ENCODE measurements at places on chromosomes 4 and X. TPM values are rescaled to one million over a fixed set of nuclear protein-coding genes. Genes with fewer than 3 reads are reported as not detected.

DNA sequence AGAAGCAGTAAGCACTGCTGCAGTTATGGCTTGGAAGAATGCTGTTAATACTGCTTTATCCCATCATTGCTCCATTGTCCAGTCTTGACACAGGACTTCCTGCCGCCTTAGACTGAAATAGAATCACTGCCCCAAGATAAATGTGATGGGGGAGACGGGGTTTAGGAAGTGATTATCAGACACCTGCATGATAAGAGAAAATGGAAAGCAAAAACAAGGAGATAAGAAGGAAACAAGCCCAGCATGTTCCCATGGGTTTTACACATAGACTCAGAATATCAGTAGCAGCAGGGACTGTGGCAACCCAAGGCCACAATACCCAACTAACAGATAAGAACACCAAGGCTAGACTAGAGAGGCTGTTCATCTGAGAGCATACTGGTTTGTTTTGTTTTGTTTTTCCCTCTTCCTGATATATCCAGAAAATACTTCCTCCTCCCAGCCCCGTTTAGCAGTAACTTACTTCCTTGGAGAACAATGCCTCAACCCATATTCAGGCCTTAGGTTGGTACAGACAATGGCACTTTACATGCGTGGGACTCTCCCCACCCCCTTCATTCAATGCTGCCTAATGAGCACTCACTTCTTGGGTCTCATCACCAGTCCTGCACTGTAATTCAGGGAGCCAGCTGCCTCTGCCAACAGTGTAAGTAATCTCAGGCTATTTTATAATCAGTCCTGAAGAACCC, 232.6 kb downstream of the CBR4 start:
- no peak overlapping the region for H3K4me3 ChIP-seq
- H3K36me3 ChIP-seq, result no peaks in the 10 kb centered on the region
- no peaks in the 10 kb centered on the region for H3K27me3 ChIP-seq
- no peaks in the 10 kb centered on the region for H3K4me1 ChIP-seq
- DNase-seq, result no peak
- H3K27ac ChIP-seq, result no peak overlapping the region

- DNase-seq, result no peak
- no peaks in the 10 kb centered on the region for H3K36me3 ChIP-seq
- H3K27me3 ChIP-seq, result no peaks in the 10 kb centered on the region
- no peaks in the 10 kb centered on the region for H3K4me1 ChIP-seq
- H3K4me3 ChIP-seq, result no peak overlapping the region
These were observed 18.8 kb upstream of the COL25A1 start for GRCh38 chr4:109321232-109321631.

DNA sequence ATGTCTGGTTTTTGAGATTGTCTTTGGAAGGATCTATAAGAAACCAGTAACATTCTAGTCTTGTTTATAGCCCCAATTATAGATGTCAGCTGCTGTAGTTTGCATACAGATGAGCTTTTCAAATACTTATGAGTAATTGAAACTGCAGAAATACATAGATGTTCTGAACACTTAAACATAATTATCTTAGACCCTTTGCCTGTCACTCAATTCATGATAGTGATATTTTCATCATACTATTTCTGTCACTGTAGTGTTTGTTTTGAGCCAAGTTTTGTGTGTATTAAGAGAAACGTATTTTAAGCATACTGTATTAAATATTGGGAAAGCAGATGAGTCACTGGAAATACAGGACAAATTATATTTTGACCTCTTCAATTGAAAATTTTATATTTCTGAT, 69.8 kb upstream of the SMARCA5 start:
- H3K4me3 ChIP-seq, result no peak overlapping the region
- no peaks in the 10 kb centered on the region for H3K36me3 ChIP-seq
- H3K27me3 ChIP-seq, result no peaks in the 10 kb centered on the region
- H3K4me1 ChIP-seq, result no peaks in the 10 kb centered on the region

DNA sequence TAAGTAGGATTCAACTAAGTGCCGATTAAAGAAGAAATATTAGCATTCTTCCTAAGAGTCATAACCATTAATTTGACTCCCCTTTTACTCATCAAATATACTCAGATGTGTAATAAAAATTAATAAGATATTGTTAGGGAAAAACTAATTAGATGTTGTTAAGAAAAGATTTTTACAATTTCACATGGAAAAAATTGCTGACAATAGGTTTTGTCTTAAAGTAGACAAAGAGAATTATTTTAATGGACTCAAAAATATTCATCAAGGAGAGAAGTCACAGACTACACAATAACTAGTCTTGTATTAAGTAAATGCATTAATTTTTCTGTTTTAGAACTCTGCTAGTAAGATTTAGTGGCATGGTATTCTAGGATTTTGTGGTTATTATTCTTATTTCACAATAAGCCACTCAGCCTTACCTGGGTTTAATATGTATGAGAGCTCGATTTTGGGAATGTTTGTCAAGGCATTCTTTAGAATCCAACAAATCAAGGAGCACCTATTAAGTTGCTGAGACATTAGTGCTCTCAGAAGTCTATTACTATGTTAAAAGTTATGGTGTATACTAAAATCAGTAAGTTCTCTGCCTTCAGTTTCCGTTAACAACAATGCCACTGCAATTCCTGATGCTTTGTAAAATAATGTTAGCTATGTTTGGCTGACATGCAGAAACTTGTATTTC, 110.2 kb upstream of the UGT8 start:
- H3K36me3 ChIP-seq, result no peaks in the 10 kb centered on the region
- H3K27me3 ChIP-seq, result no peaks in the 10 kb centered on the region
- no peak for DNase-seq
- no peak overlapping the region for H3K4me3 ChIP-seq

DNA sequence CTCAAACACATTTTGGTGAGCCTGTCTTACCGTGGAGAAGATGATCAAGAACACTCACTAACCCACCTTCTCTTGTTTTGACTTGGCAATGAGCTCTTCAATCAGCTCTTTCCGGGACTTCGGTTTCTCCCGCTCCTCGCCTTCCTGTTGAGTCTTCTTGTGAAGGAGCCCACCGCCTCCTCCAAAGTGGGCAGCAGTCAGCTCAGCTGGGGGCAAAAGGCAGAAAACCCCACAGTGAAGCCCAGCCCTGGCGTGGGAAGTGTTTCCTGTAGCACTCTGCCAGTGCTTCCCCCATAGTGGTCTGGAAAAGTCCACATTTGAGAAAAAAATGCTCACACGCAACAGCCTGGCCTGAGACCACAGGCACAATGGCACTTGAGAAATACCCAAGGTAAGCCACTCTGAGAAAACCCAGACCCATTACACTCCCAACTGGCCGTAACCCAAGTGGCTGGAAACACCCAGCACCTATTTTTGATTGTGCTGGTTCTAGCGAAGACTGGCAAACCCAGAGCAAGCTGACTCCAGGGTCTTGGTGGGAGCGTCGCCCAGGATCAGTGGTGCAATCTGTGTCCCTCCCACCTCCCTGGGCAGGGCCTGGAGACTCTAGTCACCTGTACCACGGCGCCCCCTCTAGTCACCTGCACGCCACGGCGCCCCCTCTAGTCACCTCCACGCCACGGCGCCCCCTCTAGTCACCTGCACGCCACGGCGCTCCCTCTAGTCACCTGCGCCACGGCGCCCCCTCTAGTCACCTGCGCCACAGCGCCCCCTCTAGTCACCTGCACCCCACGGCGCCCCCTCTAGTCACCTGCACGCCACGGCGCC, 8.6 kb downstream of the NOP14 start:
- H3K36me3 ChIP-seq, result peaks cover 32% of the 10 kb centered on the region
- H3K27ac ChIP-seq, result peak overlapping the region; percentile 6
- DNase-seq, result peak; percentile 82
- no peak overlapping the region for H3K4me3 ChIP-seq
- H3K27me3 ChIP-seq, result no peaks in the 10 kb centered on the region

DNA sequence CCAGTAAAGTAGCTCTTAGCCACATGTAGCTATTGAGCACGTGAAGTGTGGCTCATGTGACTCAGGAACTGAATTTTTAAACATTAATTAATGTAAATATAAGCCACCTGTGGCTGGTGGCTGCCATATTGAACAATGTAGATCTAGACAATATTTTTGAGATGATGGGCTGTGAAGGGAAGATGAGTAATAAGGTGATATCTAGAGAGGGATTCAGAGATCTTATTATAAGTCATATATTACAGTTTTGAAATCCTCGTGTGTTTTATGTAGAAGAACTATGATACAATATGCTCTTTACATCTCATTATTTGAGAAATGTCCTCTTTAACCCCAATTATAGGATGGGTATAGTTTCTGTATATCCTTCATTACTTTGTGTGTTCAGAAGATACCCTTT, 5.6 kb downstream of the GAR1 start:
- peaks cover 10% of the 10 kb centered on the region for H3K4me1 ChIP-seq
- peaks cover 3% of the 10 kb centered on the region for H3K36me3 ChIP-seq
- no peak for DNase-seq
- H3K27ac ChIP-seq, result no peak overlapping the region
- H3K27me3 ChIP-seq, result no peaks in the 10 kb centered on the region

- H3K36me3 ChIP-seq, result no peaks in the 10 kb centered on the region
- no peaks in the 10 kb centered on the region for H3K27me3 ChIP-seq
- no peak overlapping the region for H3K4me3 ChIP-seq
- H3K27ac ChIP-seq, result no peak overlapping the region
- no peaks in the 10 kb centered on the region for H3K4me1 ChIP-seq
These were observed 30.9 kb upstream of the ELF2 start for GRCh38 chr4:139207873-139208403.

DNA sequence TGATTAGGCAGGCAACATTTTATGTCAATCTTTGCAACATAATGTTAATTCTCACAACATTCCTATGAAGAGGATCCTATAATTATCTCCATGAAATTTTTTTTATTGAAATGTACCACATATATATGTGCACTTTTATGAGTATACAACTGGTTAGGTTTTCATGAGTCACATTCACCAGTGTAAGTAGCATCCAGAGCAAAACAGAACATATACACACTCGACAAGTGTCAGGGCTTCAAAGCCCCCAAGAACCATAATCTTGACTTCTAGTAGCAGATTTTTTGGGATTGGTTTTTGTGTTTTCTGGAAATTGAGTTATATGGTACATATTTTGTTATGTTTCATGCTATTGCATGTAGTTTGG, 62.4 kb downstream of the ARHGAP10 start:
- no peaks in the 10 kb centered on the region for H3K27me3 ChIP-seq
- no peak overlapping the region for H3K27ac ChIP-seq
- no peak for DNase-seq
- no peaks in the 10 kb centered on the region for H3K36me3 ChIP-seq
- H3K4me1 ChIP-seq, result no peaks in the 10 kb centered on the region

Gene ATP7A
- total RNA-seq, result 17.3 TPM

Gene IQSEC2
- 0.46 TPM for total RNA-seq

Gene OTUD4
- total RNA-seq, result 54.2 TPM

Gene SRPX
- total RNA-seq, result not detected

Gene ACOX3
- total RNA-seq, result 14.8 TPM

Gene SYTL4
- not detected for total RNA-seq

Gene SULT1B1
- total RNA-seq, result 32.0 TPM
